ENCODE measurements at places on chromosomes 6 and 20.

DNA sequence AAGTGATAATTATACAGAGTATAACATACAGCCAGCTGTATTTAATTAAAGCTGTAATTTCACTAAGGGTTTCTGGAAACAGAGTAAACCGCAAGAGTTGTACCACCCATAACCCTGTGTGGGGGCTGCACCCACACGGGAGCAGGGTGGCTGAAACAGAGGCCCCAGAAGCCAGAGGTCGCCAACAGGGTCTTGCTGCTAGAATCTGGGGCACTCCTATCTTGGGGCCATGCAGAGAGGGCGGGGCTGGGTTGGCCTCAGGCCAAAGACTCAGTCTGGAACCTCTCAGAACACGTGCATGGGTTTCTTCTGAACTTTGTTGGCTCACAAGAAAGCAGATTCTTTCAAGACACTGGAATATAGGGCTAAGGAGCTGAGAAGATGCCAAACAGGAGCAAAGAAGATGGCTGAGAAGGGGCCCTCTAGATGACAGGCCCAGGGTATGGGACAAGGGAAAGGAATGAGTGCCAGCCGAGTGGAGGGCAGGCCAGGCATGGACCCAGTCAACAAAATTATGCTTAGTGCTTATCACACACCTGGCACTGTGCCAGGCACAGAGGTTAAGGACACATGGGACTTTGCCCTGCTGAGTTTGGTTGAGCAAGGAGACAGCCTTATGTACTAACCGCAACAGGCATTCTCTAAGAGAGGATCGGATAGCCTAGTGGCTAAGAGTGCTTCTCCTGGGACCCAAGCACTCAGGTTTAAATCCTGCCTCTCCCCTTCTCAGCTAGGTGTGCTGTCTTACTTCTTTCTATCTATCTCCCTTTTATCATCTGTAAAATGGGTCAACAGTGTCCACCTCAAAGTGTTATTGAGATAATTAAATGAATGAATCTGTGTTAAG is 96.6 kb upstream of the FOXP4 start:
- DNase-seq = no peak

DNA sequence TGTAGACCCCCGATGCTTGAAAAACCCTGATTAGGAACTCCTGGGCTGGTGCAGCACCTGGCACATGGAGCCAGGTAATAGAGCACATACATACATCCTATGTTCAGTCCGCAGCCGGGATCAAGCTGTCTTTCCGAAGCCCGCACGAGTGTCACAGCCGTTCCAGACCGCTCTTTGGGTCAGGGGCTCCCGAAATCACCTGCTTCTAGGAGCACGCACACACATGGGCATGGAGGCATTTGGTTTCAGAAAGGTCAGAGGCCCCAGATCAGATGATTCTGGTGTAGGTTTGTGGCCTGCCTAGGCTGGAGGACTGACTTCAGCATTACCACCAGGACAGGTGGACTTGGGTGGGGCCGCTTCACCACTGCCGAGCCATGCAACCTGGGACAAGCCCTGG is 42.1 kb upstream of the STX16 start:
- no peak for DNase-seq

DNA sequence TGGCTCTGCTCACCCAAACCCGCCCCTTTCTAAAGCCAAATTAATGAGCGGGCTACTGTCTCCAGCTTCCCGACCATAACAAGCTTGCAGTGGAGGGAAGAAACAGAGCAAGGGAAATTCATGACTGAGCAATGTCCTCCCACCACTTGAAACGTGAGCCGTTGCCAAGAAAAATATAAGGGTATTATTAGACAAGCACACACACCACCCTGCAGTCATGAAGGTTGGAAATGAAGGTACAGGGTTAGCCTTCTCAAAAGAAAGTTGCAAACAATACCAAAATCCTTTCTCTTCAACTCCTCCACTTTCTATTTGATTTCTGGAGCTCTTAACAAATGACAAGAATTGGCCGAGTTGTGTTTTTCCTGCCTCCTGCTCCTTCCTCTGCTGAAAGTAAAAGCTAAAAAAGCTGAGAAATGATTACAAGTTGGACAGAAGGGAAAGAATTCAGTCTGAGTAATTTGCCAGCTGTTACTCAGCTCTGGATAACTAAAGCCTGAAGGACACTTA is 151.1 kb upstream of the B3GAT2 start:
- no peak for DNase-seq

DNA sequence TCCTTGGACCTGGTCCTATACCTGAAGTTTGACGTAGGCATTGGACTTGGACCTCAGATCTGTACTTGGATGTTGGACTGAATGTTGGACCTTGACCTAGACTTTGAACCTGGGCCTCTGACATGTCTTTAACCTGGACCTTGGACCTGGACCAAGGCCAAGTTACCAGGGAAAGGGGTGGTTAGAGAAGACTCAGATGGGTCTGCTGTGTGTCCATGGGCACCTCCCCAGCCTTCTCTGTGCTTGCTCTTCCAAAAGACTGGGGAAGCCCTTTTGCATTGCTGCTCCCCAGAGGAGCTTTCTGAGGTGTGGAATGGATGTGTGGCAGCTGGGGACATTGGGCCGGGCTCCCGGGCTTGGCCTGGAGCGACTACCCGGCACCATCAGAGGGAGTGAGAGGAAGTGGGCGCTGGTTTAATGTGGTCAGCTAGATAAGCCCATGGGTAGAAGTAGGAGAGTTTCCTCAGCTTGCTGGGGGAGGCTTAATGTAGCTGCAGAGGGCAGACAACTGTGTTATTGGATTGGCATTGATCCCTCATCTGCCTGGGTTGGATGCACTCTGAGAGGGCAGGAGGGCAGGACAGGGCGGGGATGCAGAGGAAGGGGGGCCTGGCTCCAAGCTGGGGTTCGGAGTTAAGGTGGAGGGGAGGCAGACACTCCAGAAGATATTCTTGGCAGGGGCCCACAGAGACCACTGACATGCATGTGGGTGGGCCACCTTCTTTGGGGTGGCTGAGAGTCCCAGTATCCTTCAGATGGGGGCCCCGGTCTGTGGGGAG is 4.2 kb downstream of the SCRT2 start:
- DNase-seq = no peak

DNA sequence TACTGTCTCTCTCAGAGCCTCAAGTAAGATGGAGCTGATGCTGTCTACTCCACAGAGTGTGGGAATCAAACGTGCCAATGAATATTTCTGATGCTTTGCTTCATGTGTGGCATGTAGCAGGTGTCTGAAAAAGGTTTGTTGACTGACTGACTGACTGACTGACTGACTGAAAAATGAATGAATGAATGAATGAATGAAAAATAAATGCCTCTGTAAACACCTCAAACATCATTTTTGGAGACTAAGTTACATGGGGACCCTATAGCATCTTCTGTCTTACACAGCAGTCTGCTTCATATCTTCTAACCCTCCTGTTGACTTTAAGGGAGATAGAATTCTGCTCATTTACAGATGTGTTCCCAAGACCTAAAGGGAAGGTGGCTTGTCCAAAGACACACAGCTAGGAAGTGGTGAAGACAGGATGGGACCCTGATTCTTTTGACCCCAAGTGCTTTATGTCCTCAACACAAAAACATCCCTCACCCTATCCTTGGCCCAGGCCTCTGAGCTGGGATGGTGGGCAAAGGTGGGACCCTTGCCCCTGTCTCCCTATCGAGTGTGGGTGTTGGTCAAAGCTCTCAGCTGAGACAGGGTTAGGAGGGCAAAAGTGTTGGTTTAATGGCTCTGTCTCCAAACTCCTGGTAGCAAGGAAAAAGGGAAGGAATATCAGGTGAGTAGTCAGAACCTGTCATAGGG is 104.4 kb downstream of the TOX2 start:
- DNase-seq = no peak

GRCh38 chr6:17169291-17169690 is 67.4 kb downstream of the STMND1 start:
- DNase-seq = no peak

GRCh38 chr6:93059911-93060310 is 359.4 kb downstream of the EPHA7 start:
- no peak for DNase-seq

- no peak for DNase-seq
Observed at GRCh38 chr6:167791780-167792478, 34.8 kb upstream of the AFDN start.
